SHP77 treated with DMSO at 0.1 percent for 48 hours (cell line): ENCODE measurements at places on chromosomes 6 and 20.

GRCh38 chr6:12258591-12259075 is 31.5 kb upstream of the EDN1 start:
- no peak for DNase-seq

DNA sequence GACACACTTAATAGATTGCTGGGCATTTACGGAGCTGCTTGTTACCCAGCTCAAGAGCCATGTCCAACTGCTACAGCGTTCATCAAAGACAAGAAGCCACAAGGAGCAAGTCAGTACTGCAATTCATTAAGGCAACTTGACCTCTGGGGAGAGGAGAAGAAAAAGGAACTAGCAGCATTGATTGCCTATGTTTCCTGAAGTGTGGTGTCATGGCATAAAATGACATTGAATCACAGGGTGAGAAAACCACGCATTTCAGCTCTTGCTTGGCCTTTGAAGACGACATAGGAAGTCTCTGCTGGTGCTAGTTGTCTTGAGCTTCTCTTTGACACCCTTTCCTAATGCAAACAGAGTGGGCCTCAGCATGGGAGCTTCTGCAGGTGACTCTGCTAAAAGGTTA is 139.1 kb downstream of the CDH26 start:
- no peak for DNase-seq

DNA sequence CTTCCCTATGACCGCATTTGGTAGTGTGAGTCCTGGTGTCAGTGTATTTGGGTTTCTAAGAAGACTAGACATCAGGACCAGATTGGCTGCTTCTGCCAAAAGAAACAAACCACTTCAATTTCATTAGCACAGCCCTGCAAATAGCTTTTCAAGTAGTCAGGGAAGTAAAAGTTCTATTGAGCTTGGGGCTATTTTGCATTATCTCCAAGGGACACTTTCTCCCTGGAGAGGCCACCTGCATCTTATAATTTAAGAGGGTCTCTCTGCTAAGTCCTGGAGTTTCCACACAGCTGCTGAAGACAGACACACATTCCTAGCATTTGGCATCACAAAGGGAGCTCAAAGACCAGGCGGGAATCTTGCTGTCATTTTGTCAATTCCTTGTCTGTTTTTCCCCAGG is 141.2 kb downstream of the BMP2 start:
- DNase-seq: no peak

DNA sequence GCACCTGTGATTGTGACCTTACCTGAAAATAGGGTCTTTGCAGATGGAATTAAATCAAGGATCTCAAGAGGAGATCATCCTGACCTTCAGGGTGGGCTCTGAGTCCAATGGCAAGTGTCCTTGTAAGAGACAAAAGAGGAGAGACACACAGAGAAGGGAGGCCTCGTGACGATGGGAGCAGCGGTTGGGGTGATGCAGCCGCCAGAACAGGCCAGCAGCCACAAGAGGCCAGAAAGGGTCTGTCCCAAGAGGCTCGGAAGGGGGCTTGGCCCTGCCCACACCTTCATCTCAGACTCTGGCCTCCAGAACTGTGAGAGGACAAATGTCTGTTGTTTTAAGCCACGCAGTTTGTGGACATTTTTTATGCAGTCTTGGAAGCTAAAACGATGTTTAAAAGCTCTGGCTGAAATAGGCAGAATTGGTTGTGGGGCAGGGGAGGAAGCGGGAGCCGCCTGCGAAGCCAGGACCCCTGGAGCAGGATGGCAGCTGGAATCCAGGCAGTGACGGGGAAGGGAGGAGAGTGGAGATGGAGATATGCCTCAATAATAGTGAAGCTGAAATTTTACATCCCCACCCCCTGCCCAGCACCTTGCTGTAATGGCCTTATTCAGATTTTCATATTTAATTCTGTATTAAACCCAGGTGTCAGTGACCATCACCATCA is 216.4 kb downstream of the ANKRD60 start:
- DNase-seq: no peak

DNA sequence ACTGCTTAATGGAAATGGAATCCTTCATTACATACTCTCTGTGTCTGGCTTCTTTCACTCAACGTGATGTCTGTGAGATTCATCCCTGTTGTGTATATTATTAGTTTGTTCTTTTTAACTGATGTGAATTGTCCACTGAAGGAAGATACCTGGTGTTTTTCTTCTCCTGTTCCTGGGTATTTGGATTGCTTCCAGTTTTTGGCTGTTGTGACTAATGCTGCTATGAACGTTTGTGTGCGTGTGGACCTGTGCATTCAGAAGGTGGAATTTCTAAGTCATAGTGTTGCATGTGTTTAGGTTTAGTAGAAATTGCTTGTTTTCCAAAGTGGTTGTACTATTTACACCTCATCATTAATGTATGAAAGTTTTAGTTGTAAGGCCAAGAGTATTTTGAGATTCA is 3.8 kb downstream of the TULP4 start:
- DNase-seq: no peak

- no peak for DNase-seq
Observed at GRCh38 chr6:73585566-73586415, 65.0 kb upstream of the EEF1A1 start.

DNA sequence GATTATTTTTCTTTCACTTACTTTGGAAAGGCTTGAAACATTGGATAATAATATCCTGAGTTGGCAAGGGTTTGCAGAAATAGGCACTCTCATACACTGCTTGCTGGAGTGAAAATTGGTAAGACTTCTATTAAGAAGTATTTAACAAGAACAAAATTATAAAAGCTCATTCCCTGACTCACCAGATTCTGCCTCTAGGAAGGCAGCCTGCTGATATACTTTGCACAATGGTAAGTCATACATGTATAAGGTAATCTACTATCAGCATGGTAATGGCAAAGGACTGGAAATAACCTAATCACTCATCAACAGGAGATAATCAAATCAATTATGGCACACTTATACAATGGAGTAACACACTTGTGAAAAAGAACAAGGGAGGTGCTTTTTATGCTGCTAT is 85.8 kb downstream of the PLCG1 start:
- no peak for DNase-seq

DNA sequence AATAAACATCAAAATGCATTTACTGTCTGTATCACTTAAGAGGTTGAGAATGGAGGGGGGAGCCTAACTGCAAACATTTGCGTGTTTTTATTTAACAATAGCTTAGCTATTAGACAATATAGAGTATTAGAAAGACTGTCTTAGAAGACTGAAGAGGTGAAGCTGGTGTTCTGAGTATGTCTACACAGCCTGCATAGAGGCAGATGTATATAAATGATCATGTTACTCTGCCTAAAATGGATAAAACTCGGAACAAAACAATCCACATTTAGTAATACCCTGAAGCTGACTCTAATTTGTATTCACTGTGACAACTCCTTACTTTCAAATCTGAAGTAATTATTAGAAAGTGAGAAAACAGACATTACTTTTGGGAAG is 181.9 kb downstream of the GMPR start:
- no peak for DNase-seq

DNA sequence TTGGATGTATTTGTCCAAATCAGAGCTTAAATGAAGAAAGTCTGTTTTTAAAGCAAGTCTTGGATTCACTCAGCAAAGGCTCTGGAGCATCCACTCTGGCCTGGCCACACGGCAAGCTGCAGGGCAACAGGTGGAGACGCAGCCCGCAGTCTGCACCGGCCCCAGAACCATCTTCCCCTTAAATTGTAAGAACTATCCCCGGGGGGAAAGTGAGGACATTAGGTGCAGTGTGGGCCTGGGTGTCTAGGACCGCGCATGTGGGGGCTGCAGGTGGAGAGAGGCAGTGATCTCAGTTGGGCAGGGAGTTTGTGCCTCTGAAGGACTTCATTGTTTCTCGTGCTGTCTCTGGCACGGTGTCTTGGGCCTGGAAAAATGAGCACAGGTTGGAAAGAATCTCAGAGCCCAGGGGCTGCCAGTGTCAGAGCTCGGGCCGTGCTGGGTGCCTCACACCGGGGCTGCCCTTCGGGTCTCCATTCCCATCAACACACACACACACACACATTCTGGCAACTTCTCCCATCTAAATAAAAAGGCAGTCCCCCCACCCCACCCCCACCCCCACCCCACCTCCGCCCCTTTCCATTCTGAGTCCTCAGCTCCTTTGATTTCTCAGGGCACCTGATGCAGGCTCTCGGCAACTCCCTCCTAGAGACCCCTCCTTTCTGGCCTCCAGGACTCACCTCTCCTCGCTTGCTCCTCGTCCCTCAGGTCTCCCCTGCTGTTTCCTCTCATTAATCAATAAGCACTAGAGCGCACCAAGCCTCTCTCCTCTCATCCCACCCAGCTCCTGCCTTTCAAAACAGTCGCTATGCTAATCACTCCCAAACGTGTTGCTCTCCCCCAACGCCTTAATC is 48.4 kb downstream of the FOXF2 start:
- DNase-seq: no peak

GRCh38 chr6:56853541-56853940 is 101.4 kb upstream of the BEND6 start:
- DNase-seq: no peak

DNA sequence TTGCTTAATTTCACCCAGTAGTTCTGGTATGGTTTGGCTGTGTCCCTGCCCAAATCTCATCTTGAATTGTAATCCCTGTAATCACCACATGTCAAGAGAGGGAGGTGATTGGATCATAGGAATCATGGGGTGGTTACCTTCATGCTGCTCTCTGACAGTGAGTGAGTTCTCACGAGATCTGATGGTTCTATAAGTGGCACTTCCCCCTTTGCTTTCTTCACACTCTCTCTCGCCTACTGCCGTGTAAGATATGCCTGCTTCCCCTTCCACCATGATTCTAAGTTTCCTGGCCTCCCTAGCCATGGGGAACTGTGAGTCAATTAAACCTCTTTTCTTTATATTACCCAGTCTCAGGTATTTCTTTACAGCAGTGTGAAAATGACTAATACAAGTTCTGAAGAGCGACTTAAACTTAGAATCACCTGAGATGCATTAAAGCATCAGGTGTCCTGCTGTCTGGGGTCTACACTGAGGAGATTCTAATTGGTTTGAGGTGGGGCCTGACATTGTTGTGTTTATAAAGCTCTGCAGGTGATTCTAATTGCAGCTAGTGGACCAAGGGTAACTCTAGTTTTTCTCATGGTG is 82.1 kb upstream of the DTNBP1 start:
- DNase-seq: no peak

GRCh38 chr20:62622877-62623487 is 19.3 kb upstream of the SLCO4A1 start:
- no peak for DNase-seq

- DNase-seq: no peak
Observed at GRCh38 chr6:130945401-130945919, 117.6 kb downstream of the EPB41L2 start.

DNA sequence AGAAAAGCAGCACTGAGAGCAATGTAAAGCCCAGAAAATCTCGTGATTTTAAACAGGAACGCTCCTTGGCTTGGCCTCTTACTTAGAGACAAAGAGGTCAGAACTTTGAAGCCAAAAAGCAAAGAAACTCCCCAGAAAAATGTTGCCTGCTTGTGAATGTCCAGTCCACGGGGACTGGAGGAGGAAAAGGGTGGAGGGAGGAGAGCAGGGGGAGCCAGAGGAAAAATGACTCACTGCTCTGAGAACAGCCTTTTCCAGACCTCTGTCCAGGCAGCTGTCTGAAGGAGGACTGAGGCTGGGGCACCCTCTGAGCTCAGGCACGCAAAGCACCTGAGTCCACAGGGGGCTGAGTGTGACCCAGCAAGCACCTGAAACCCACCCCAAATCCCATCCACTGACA is 64.7 kb downstream of the TRAM2 start:
- DNase-seq: no peak

DNA sequence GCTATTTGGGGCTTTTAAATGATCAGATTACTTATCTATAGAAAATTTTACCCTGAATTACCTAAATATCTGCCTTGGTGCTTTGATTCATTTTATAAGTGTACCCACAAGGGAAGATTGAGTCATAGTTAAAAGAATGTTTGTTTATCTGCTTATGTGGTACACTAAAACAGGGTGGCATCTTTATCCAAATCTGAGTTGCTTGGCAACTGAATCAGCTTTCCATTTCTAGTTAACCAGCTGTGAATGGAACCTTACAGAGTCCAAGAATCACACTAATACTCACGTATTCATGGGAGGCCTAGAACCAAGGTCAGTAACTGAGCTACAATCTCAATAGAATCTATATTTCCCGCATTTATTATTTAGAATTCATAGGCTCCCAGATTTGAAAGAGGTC is 44.0 kb upstream of the CAP2 start:
- no peak for DNase-seq

- peak; percentile 22 for DNase-seq
Observed at GRCh38 chr6:2166717-2167116, 78.7 kb downstream of the GMDS start.

GRCh38 chr6:158648682-158649131 is 1.1 kb upstream of the SYTL3 start:
- no peak for DNase-seq

DNA sequence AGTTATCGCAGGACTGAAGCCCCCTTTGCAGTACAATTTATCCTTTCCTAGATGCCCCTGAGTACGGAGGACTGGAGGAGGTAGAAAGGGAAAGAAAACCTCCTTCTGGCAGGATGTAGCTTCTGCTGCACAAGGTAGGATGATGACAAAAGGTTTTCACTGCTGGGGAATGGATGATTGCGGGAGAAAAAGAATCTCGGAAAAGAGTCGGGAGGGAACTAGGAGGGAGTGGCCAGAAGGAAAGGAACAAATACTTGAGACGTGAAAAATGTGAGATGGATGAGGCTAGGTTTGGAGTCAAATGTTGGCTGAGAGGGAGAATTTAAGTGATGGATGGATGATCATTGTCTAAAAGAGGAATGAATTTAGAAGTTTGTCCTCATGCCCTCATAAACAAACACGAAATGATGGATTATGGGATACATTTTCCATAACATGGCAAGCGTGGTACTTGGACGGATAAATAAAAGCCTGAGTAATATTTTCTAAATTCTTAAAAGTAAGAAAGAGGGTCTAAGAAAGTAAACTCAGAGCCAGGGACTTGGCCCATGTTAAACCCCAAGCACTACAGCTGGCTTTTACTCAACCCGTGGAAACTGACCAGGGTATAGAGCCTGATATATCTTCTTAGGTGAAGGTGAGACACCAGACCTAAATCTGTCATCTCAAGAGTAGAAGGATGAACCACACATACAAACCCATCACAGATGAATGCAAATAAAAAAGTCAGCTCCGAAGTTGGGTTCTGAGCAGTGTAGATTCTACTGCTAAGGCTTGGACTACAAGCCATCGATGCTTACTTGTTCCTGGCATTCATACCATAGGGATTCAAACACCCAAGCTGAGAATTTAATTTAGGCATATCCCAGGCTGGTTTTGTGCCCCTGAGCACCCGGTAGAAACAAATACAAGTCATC is 72.4 kb downstream of the HFE start:
- DNase-seq: no peak

- DNase-seq: no peak
Observed at GRCh38 chr6:90351696-90352095, 55.1 kb upstream of the BACH2 start.

GRCh38 chr6:163459536-163459935 is 45.0 kb downstream of the QKI start:
- no peak for DNase-seq

GRCh38 chr6:127079681-127080080 is 38.8 kb upstream of the RSPO3 start:
- no peak for DNase-seq

GRCh38 chr6:11018225-11018624 is 25.9 kb downstream of the ELOVL2 start:
- DNase-seq: no peak
